ENCODE measurements at places on chromosomes 13 and 19.

- no peak for DNase-seq
Observed at GRCh38 chr13:83780227-83780626, 102.0 kb downstream of the SLITRK1 start.

GRCh38 chr19:34314437-34315313, 50.3 kb upstream of the GPI start:
- no peak for DNase-seq

GRCh38 chr19:30637926-30638325, 265.7 kb downstream of the ZNF536 start:
- DNase-seq = no peak

DNA sequence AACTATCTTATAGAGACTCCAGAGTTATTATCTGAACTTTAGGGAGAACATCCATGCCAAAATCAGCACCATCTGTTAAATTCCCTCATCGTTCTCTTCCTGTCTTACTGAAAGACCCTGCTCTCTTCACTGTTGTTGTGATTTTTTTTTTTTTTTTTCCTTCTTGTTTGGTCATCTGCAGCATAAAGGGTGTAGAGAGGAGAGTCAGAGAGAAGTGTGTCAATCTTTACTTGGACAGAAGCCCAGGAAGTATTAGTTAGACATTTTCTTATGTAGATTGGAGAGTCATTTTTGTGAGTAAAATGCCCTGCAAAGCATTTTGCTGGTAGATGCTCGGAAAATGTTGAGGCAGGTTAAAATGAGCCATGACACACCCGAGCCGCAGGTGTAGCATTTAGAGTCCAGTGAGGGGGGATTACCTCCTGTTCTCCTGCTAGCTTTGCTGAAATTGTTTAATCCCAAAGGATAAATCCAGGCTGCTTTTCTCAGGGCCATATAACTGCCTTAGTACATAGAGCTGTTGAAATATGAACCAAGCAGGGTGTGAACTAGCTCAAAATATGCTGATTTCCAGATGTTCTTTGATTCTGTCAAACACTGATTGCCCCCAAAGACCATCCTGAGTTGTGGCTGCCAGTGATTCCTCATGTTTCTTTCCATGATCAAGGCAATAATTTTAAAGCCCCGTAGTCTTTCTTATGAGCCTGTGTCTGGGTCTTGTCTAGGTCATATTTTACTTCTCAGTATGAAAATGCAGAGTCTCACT, 143.5 kb downstream of the DCT start:
- DNase-seq = no peak

GRCh38 chr19:19748249-19748938, 15.5 kb upstream of the ZNF14 start:
- no peak for DNase-seq

- DNase-seq = no peak
Observed at GRCh38 chr13:69956839-69957238, 150.8 kb upstream of the ATXN8OS start.

- DNase-seq = no peak
Observed at GRCh38 chr19:49217382-49217781, 59.8 kb downstream of the TRPM4 start.

GRCh38 chr13:55577082-55577846, 1563.5 kb upstream of the PRR20A start:
- no peak for DNase-seq

DNA sequence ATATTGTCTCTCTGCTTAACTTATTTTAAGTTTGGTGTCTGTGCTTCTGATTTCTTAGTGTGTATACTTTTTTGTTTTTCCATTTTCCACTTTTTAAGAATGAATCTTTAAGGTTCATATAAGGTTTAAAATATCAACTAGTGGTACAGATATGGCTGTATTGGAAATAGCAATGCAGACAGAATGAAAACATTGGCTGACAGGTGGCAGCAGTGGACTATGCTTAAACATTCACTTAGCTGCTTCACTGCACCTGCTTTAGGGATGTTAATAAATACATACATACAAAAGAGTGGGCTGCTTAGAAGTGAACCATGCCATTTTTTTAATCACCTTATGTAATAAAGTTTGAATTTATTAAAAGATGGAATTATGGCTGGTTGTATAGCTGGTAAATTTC, 27.3 kb downstream of the TM9SF2 start:
- DNase-seq = no peak

DNA sequence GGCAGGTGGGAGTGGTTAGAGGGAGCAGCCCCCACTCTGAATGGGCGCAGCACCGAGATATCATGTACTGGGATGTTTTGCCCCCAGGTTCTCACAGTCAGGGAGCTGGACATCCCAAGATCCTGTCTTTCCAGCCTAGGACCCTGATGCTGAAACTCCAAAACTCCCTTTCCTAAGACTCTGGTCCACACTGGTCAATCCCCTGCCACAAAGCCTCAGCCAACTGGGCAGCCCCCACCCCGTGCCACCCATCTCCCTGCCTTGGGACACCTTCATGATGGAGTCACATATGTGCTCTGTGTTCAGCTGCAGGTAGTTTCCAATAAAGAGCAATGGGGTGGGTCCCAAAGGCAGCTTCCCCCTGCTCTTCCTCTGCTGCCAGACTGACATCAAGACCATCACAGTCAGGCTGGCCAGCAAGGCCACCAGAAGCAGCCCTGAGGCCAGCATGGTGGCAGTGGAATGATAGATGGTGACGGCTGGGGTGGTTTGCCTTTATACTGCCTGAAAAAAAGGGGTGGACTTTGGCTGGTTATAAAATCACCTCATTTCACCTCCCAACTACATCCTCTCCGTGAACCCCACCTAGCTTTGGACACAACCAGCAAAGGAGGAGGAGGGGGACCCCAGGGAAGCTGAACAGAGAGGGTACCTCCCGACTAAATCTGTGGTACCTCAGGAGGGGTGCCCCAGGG, 36.3 kb downstream of the CYP2B6 start:
- no peak for DNase-seq

DNA sequence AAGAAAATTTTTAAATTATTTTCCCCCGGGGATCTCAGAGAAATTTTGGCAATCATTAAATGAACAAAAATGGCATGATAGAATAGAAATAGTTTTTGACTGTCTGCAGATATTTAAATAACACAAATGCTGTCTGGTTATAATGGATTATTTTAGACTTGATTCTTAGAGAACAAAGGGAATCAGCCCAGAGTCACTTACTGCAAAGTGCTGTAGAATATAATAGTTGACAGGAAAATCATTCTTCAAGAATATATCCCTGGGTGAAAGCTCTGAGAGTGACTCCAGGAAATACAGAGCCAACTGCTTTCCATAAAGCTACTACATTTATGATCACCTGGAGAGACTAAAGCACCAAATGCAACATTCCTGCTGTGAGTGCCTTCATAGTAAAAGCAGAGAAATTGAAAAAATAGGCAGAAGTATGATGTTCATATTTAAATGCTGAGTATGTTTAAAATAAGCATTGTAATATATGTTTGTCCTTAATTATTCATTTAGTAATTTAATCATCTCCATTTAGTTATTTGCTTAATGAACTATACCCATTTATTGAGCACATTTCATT, 1765.8 kb downstream of the SLITRK1 start:
- DNase-seq = no peak

DNA sequence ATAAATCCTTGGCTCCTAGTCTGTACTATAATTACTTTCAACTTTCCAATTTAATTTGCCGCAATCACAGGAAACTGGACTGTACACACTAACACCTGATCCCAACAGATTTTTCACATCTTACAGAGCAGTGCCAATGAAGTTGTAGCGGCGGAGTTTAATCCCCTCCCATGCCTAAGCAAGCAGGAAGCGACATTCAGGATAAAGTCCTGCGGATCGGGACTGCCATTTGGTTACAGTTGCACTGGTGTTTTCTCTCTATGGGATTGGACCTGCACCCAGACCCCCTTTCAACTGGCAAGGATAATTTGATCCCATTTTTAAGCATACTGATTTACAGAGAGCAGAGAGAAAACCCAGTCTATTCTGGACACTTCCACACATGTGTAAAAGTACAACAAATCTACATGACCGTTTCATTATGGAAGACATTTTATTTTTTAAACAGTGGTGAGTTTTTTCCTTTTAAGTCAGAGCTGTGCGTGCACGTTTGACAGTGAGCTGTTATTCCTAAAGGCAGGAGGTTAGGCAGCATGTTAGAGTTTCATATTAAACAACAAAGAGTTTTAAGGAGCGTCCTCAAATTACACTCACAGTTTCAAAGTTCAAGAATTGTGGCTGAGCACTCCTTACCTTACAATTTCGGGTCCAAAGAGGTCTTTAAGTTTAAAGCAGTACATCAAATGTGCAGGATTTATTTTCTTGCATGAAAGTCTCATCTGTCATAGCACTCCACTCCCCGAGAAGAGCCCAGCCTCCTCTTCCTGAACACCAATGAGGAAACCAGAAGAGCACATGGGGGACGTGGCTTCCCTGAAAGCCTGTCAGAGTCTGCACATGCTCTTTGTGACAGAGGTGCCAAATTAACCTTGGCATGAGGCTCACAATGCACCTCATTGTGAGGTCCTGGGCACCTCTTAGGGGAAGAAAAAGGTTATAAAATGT, 141.6 kb upstream of the RFC3 start:
- DNase-seq = no peak

Measured in activated naive CD8-positive, alpha-beta T cell treated with anti-CD3 and anti-CD28 coated beads, Interleukin-2, amount 50 U/mL, for 16 hours (primary cell).